ENCODE measurements at places on chromosomes 5 and 9. TPM values are rescaled to one million over a fixed set of nuclear protein-coding genes. Genes with fewer than 3 reads are reported as not detected.
A peak's percentile ranks its signal among the peaks of the same experiment; 100 is the strongest.

GRCh38 chr5:43543434-43543833, 13.4 kb downstream of the PAIP1 start:
- DNase-seq = no peak

Gene OTP
- not detected for total RNA-seq

GRCh38 chr5:39117401-39117800, 43.2 kb upstream of the RICTOR start:
- DNase-seq = no peak

- DNase-seq = no peak
These were observed 47.8 kb downstream of the YIPF5 start for GRCh38 chr5:144122641-144123040.

- DNase-seq = no peak
These were observed 21.6 kb upstream of the SPATA31D4 start for GRCh38 chr9:81906671-81907070.

Gene SCGB3A2
- not detected for total RNA-seq

GRCh38 chr5:144598451-144599068, 427.9 kb downstream of the KCTD16 start:
- DNase-seq = peak; percentile 51

DNA sequence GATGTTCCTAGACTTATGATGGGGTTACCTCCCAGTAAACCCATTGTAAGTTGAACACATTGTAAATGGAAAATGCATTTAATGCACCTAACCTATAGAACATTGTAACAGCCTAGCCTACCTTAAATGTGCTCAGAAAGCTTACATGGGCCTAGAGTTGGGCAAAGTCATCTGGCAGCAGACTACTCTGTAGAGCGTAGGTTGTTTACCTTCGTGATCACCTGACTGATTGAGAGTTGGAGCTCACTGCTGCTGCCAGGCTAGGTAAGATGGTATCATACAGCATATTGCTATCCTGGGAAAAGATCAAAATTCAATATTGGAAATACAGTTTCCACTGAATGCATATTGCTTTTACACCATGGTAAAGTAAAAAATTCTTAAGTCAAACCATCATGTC, 95.4 kb downstream of the HTR4 start:
- no peak for DNase-seq

Gene LHX3
- not detected for total RNA-seq

- DNase-seq = no peak
These were observed 32.9 kb downstream of the ELL2 start for GRCh38 chr5:95928724-95929253.

GRCh38 chr9:3386753-3387152, 139.0 kb downstream of the RFX3 start:
- no peak for DNase-seq

Gene PCDHB1
- total RNA-seq = not detected

Gene COL15A1
- total RNA-seq = 58.3 TPM

- peak; percentile 82 for DNase-seq
These were observed 208.9 kb downstream of the TRIO start for GRCh38 chr5:14351845-14352712.

DNA sequence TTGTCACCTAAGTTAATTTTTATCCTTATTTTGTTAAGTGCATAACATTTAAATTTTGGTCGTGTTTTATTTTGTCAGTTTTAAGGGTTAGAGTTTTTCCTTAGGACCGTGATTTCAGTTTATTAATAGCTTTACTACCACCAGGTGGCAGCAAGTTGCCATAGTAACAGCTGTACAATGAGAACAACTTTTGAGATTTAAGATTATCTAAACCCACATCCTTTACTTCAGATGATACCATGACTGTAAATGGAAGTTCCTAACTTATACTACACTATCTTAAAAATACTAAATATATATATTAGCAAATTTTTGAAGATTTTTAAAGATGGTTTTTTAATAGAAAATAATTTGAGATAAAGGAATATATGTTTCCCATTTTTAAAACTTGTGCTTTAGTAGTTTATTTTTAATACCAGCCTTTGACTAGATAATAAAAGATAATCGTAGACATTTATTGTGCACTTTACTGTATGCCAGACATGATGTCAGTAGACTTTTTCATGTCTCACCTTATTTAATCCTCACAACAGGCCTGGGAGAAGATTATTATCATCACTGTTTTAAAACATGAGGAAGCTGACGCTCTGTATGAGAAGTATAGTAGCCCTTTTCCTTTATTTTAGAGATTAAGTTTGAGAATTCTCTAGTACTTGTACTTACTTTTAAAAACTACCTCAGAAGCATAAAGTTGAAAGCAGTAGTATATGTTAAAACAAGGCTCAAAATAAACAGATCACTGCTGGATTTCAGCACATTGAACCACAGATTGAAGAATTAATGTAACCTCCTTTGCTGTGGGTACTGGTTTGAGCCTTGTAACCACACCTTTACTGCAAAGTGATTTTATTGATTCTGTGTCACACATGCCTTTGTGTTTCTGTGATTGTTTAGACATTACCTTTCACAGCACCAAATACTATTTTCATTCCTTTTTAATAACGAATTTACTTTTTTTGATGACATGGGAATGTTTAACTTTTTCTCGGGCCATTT, 27.5 kb downstream of the SREK1 start:
- DNase-seq = no peak

GRCh38 chr9:76018761-76019160, 128.3 kb downstream of the PCSK5 start:
- DNase-seq = no peak

Gene SPINK4
- not detected for total RNA-seq
